Skin of body (tissue), 3 donors: ENCODE measurements at places on chromosomes 13 and 19. TPM values are rescaled to one million over a fixed set of nuclear protein-coding genes. Genes with fewer than 3 reads are reported as not detected.

- DNase-seq = no peak
Observed at GRCh38 chr19:36027696-36028095, 5.0 kb downstream of the CLIP3 start.

LILRA5 gene
- total RNA-seq = 3.9 TPM

DNA sequence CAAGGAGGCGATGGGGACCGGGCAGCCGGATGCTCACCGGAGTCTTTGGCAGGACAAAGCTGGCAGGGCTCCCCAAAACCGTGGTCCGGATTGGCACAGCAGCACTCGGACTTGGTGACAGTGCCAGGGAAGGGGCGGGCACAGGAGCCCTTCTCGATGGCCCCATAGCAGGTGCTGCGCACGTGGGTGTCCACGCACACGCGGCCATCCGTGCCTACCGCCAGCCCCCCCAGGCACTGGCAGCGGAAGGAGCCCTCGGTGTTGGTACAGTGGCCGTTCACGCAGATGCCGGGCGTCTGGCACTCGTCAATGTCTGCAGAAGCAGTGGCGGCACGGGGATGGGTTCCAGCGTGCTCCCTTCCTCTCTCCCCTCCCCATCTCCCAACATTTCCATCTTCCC is 17.9 kb downstream of the FBN3 start:
- DNase-seq = no peak

DNA sequence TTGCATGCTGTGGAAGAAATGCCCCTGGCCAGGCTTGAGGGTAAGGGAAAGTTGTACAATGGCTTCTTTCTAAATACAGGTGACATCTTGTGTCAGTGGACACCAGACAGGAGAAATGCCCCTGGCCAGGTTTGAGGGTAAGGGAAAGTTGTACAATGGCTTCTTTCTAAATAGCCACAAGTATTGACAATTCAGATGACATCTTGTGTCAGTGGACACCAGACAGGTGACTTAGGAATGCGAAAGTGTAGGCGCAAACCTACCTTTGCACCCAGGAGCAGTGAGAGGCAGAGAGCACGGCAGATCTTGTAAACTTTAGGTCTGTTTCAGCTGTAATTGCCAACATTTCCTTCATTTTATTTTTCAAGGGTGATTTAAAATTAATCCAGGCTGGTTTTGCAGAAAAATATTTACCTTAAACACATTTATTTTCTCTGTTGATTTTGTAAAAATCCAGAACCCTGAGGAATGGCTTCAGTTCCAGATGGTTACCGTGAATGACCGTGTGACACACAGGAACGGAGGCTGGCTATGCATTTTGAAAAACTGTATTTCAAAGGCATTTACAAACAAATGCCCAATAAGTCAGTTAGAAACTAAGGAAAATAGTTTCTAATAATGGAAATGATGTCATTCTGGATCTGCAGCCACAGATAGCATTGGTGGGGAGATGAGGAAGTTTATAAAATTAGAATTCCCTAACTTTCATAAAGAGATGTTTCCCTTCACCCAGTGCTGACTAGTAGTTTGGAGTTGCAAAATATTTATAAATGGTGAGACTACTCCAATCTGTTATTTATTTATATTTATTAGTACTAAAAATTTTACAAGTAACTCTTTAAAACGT is 34.9 kb downstream of the TNFSF13B start:
- DNase-seq = no peak

- DNase-seq = no peak
Observed at GRCh38 chr19:15422296-15423075, 3.7 kb upstream of the AKAP8L start.

DNA sequence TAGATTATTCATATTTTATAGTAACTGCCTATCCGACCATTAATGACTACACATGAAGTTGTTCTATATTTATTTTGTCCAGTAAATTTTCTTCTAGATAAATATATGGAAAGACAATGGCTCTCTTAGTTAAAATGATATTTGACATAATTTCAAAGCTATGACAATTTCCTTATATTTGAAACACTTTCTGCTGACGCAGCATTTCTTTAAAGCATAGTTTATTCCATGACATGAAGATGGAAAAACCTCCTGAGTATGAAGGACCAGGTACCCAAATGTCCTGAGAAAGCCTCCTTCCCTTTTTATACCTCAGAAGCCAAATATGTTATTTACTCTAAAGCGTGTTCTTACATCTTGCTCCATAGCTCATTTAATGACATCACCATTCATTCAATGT is 831.6 kb downstream of the EFNB2 start:
- no peak for DNase-seq

GRCh38 chr13:39552246-39552645 is 50.7 kb downstream of the LHFPL6 start:
- DNase-seq = no peak

RNF113B gene
- not detected for total RNA-seq

FUT1 gene
- total RNA-seq = 2.9 TPM

- DNase-seq = no peak
Observed at GRCh38 chr19:19911150-19911549, 10.4 kb downstream of the ZNF93 start.

SERP2 gene
- 4.5 TPM for total RNA-seq

CNOT3 gene
- total RNA-seq = 11.5 TPM

GRCh38 chr13:31739226-31739625 is at the start of gene RXFP2:
Gene RXFP2, plus strand, starts transcription at chr13:31739526. Its CDS starts 87 bp downstream, at chr13:31739613.
- no peak for DNase-seq

GRCh38 chr19:45809643-45810159 is 5.4 kb downstream of the RSPH6A start:
- no peak for DNase-seq

LILRB3 gene
- total RNA-seq = 4.2 TPM

NLRP11 gene
- not detected for total RNA-seq

DNA sequence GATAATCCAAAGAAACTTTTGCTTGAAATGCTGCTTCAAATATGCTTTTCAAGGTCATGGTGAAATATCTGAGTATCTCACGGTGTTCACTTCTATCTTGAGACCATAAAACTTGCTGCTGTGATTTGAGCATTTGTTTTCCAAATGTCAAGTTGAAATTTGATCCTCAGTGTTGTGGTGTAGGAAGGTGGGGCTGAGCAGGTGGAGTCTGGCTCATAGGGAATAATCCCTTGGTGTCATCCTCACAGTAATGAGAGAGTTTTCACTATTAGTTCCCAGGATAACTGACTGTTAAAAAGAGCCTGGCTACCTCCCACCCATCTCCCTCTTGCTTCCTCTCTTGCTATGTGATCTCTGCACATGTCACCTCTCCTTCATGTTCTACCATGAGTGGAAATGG is 858.0 kb upstream of the SLITRK5 start:
- no peak for DNase-seq

GPATCH1 gene
- 6.4 TPM for total RNA-seq

SPC24 gene
- total RNA-seq = 11.5 TPM

ADGRE3 gene
- 1.2 TPM for total RNA-seq

- DNase-seq = no peak
Observed at GRCh38 chr13:45132369-45133064, 12.2 kb downstream of the GTF2F2 start.

DNA sequence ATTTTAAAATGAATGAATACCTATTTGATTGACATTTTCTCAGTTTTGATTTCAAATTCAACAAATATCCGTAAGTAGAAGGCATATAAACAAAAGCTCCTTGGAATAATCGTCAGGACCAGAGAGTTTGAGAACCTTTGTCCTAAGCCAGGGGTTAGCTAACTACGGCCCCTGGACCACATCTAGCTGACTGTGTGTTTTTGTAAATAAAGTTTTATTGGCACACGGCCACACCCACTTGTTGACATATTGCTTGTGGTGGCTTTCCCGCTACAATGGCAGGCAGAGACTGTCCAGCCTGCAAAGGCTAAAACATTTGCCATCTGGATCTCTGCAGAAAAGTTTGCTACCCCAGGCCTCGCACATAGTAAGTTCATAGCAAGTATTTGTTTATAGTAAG is 83.4 kb downstream of the GNG7 start:
- DNase-seq = no peak

DNA sequence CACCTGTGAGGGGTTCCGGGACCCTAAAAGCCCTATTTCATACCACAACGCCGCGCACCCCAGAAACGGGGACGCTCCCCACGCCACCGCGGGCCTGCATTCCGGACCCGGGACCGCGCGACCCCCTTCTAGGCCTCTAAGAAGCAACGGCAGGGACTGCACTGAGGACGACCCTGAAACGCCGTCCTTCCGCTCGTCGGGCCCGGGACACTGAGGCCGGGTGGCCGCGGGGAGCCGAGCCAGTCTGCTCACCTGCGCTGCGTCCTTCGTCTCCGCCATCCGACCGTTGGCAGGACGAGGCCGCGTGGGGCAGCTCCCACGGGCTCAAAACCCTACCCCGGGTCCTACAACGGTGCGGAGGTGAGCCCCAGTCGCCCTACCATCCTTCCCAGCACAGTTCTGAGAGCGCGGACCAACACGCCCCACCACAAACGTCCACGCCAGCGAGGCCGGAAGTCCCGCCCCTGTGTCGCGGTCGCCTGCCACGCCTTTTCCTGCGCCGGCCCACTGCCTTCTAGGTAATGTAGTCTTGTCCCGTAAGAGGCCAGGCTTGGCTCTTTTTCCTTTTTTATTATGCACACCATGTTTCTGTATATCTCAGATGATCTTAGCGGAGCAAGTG is at the start of gene ZNF550:
TSS of gene ZNF550 (minus strand) at position 460 of the 622 bp plus-strand sequence. CDS start at position 279, 181 bp downstream.
- peak; percentile 80 for DNase-seq

PRTN3 gene
- 28.9 TPM for total RNA-seq

- no peak for DNase-seq
Observed at GRCh38 chr13:87234981-87235380, 436.2 kb upstream of the SLITRK5 start.

GRCh38 chr19:45765702-45766295 is 3.3 kb downstream of the SIX5 start:
- no peak for DNase-seq

DNA sequence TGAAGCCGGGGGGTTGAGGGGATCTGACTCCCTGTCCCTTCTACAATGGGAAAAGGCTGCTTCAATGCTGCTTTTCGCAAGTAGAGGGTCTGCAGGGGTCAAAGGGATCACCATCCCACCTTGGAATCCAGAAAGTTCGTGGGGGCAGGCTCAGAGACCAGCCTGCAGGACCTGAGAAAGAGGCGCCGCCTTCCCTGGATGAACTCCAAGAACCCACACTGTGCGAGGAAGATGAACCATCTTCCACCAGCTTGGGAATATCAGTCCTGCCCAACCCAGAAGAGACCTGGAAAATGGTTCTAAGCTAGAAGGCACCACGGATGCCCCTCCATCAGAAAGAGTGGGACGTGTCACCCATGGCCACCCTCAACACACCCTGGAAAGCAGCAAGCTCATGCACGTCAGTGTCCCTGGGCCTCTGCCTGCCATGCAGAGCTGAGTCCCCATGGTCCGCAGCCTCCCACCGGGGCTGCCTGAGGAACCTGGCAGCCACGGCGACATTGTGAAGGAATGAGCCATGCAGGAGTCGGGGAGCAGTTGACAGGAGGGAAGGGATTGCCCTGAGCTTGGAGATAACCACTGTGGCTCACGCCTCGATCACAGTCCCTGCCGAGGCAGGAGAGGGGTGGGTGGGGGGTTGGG is 14.6 kb downstream of the RAB3D start:
- no peak for DNase-seq

ZIK1 gene
- total RNA-seq = 6.7 TPM

- DNase-seq = no peak
Observed at GRCh38 chr13:35549481-35549880, 73.0 kb upstream of the MAB21L1 start.

DNA sequence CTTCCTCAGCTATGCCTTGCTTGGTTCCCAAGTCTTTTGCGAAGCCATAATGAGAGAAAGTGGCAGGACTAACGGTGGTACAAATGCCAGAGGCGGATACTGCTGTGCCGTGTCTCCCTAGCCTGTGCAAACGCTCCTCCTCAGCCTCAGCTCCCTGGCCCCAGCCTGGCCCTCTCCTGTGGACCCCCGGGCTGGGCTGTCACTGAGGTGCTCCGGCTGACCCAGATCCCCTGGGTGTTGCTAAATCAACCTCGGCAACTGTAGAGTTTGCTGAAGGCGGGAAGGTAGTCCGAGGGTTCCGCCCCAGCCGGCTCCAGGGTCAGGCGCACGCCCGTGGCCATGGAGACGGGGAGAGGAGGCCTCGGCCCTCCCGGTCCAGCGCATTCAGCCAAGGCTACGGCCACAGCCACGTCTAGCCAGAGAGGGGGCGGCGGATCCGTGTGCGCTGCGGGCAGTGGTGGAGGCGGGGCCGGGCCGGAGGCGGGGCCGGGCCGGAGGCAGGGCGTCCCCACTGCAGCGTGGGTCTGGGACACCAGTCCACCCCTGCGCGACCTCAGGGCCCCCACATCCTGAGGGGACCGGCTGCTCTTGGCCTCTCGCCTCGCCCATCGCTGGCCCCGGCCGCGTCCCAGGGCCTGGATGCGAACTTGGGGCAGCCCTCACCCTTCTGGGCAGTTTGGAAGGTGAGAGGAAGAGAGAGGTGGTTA is 16.4 kb upstream of the ZNF492 start:
- DNase-seq = no peak

- no peak for DNase-seq
Observed at GRCh38 chr19:31538879-31539278, 189.6 kb upstream of the TSHZ3 start.

DNA sequence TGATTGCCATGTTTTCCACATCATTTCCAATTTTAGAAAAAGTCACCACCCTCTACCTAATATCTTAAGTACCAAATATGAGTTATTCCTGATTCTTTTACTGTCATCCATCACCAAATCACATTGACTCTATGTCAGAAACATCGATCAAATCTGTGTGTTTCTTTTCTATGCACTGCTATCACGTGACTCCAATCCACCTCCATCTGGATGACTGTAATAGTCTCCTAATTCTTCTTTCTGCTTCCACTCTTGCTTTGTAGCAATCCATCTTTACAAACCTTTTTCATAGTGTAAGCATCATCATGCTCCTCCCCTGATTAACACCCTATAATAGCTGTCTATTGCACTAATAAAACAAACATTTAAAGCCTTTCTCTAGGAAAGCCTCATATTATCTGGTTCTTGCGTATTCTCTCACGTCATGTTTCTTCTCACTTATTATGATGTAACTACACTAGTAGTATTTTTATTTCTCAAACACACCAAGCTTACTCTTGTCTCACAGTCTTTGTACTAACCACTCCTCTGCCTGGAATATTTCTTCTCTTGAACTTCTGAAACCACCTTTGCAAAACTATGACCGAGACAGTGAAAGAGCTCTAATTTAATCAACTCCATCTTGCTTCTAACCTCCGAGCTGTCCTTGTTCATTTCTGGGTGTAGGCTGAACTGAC is 10.7 kb upstream of the FPR3 start:
- no peak for DNase-seq

GRCh38 chr13:24563087-24563486 is 50.5 kb upstream of the PARP4 start:
- DNase-seq = no peak

- DNase-seq = no peak
Observed at GRCh38 chr19:50230379-50231351, 27.2 kb downstream of the MYH14 start.

MUC16 gene
- 0.49 TPM for total RNA-seq

- DNase-seq = no peak
Observed at GRCh38 chr19:5016268-5016667, 47.4 kb downstream of the KDM4B start.

- peak; percentile 3 for DNase-seq
Observed at GRCh38 chr13:71879129-71879535, 12.1 kb upstream of the DACH1 start.
